ENCODE measurements at places on chromosomes 3 and 15.
A peak's percentile ranks its signal among the peaks of the same experiment; 100 is the strongest.

- no peaks in the 10 kb centered on the region for H3K27me3 ChIP-seq
- H3K4me1 ChIP-seq, result no peaks in the 10 kb centered on the region
- no peak overlapping the region for H3K4me3 ChIP-seq
- DNase-seq, result no peak
- H3K36me3 ChIP-seq, result peaks cover 34% of the 10 kb centered on the region
Observed at GRCh38 chr3:12532182-12532581, 13.1 kb downstream of the MKRN2OS start.

DNA sequence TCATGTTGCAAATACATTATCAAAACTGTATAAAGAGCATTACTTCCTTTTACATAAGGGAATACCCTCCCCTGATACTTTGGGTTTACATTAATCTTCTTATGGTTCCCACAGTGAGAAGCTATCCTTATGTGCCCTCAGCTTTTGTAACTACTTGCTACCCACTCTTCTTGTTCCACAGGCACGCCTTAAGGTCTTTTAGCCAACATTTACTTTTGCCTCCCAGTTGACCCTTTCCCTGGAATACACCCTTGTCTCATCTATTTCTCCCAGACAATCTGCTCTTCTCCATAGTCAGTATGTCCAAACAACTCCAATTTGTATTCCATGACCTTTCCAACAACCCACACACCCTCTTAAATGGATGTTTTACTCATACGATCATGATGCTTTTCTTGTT, 116.8 kb upstream of the COL8A1 start:
- H3K36me3 ChIP-seq, result no peaks in the 10 kb centered on the region
- H3K27me3 ChIP-seq, result no peaks in the 10 kb centered on the region
- H3K4me1 ChIP-seq, result no peaks in the 10 kb centered on the region

DNA sequence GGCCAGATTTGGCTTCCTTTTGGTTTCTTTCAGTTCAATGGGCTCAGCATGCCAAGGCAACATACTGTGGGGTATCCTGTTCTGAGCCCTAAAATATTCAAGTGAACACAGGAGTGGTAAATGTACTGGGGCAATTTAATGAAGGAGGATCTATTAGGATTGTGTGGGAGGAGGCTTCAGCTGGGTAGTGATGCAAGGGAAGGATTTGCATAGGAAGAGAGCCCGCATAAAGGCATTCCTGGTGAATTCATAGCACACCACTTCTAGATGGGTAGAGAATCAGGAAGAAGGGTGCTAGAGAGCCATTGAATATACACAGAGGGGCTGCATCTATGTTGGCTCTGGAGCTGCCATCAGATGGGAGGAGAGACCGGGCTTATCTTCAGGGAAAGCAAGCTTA, 20.6 kb upstream of the KNG1 start:
- no peak for DNase-seq
- no peaks in the 10 kb centered on the region for H3K27me3 ChIP-seq
- H3K27ac ChIP-seq, result no peak overlapping the region
- no peaks in the 10 kb centered on the region for H3K36me3 ChIP-seq
- no peak overlapping the region for H3K4me3 ChIP-seq

DNA sequence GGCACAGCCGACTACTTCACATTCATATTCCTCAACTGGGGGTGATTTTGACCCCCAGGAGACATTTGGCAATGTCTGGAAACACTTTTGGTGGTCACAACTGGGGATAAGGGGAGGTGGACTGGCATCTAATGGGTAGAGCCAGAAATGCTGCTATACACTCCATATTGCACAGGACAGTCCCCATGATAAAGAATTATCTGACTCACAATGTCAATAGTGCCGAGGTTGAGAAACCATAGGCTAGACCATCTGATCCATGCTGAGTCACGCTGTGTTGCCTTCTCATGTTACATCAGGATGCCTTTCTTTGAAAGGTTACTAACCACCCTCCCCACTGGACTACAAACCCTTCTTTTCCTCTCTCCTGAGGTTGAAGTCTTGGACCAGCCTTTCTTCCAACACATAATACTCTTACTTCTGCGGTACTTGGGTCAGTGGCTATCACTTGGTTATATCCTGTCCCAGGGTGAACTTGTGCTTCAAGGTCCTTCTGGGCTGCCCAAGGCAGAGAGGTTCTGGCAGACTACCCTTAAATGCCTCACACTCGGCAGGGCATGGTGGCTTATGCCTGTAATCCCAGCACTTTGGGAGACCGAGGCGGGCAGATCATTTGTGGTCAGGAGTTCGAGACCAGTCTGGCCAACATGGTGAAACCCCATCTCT, 68.8 kb downstream of the CTNNB1 start:
- no peak for DNase-seq
- no peak overlapping the region for H3K27ac ChIP-seq
- H3K36me3 ChIP-seq, result no peaks in the 10 kb centered on the region
- no peaks in the 10 kb centered on the region for H3K4me1 ChIP-seq
- H3K4me3 ChIP-seq, result no peak overlapping the region

DNA sequence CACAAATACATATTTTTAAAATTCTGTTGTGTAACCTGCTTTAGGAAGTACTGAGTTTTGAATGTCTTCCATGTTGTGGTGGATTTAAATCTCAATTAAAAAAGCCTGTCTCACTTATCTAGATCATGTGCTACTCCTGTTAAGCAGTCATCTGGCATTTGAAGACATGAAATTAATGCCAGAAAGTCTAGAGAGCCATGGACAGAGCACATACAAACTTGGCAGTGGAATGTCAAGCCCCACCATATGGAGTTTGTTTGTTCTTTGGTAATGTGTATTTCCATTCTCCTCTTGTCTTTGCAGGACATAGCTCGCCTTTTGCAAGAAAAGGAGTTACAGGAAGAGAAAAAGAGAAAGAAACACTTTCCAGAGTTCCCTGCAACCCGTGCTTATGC, 39.3 kb upstream of the UTS2B start:
- peaks cover 3% of the 10 kb centered on the region for H3K4me1 ChIP-seq
- no peak for DNase-seq
- H3K4me3 ChIP-seq, result no peak overlapping the region
- H3K36me3 ChIP-seq, result peaks cover 17% of the 10 kb centered on the region

GRCh38 chr3:134762016-134762415, 33.0 kb upstream of the EPHB1 start:
- no peak overlapping the region for H3K27ac ChIP-seq
- no peak overlapping the region for H3K4me3 ChIP-seq
- peak; percentile 83 for DNase-seq
- H3K4me1 ChIP-seq, result no peaks in the 10 kb centered on the region
- no peaks in the 10 kb centered on the region for H3K27me3 ChIP-seq

DNA sequence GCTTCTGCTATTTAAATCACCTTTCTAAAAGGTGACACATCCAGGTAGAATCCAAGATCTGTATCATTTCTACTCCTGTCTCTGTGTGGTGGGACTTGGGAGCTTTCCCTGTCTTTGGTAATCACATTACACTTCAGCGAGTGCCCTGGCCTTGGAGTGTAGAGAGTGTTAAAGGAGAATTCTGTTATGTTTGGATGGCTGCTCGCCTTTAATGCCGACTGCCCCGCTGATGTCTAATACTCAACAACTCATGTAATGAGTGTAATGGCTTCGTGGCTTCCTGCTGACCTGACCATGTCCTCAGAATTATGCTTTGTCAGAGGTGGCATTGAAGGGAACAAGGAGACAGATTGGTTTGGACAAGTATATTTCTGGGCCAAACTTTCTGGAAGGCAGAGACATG, 66.3 kb upstream of the LRTM1 start:
- peaks cover 6% of the 10 kb centered on the region for H3K4me1 ChIP-seq
- no peaks in the 10 kb centered on the region for H3K36me3 ChIP-seq
- DNase-seq, result no peak
- H3K4me3 ChIP-seq, result no peak overlapping the region
- no peak overlapping the region for H3K27ac ChIP-seq

- H3K27ac ChIP-seq, result no peak overlapping the region
- no peaks in the 10 kb centered on the region for H3K4me1 ChIP-seq
- DNase-seq, result peak; percentile 80
- H3K36me3 ChIP-seq, result no peaks in the 10 kb centered on the region
- H3K4me3 ChIP-seq, result no peak overlapping the region
Observed at GRCh38 chr3:44029100-44029499, 212.6 kb upstream of the TOPAZ1 start.

DNA sequence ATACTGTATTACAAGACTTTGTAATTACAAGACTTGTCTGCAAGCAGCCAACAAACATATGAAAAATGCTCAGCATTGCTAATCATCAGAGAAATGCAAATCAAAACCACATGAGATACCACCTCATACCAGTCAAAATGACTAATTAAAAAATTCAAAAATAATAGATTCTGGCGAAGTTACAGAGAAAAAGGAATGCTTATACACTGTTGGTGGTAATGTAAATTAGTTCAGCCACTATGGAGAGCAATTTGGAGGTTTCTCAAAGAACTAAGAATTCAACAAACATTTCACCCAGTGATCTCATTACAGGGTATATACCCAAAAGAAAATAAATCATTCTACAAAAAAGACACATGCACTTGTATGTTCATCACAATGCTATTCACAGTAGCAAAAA, 617.5 kb upstream of the CCDC54 start:
- H3K4me3 ChIP-seq, result no peak overlapping the region
- no peaks in the 10 kb centered on the region for H3K27me3 ChIP-seq
- DNase-seq, result no peak
- no peaks in the 10 kb centered on the region for H3K4me1 ChIP-seq
- H3K27ac ChIP-seq, result no peak overlapping the region

DNA sequence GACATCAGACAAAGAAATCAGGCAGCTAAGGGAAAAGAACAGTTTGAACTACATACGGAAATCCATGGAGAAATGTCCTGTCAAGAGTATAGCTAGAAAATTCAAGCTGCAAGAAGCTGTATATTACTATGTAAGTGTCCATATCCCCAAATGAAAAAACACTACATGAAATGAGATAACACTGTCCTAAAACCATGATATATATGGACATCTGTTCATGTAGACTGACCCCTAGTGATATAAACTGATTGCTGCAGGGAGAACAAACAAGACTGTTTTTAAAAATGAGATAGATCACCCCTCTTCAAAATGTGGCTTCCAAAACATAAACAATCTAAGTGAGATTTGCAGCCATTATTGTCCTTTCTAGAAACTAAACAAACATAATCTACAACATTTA, 985.6 kb downstream of the EPHA3 start:
- no peak overlapping the region for H3K27ac ChIP-seq
- no peaks in the 10 kb centered on the region for H3K27me3 ChIP-seq
- DNase-seq, result no peak
- H3K36me3 ChIP-seq, result no peaks in the 10 kb centered on the region
- H3K4me1 ChIP-seq, result peaks cover 14% of the 10 kb centered on the region

DNA sequence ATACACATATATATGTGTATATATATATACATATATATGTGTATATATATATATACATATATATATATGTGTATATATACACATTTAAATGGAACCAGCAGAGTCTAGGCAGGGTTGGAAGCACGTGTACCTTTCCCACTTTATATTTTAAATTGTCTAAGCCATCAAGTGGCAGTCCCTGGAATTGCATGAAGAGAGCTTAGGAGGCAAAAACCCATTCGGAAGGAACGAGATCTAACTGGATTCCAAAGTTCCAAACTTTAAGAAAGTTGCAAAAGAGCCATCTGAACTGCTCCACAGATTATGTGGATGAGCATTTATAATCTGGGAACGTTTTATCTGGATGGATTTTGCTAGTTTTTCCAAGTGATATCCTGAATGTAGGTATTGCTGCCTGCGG, 186.5 kb downstream of the FOXP1 start:
- H3K27me3 ChIP-seq, result no peaks in the 10 kb centered on the region
- no peak overlapping the region for H3K27ac ChIP-seq
- H3K36me3 ChIP-seq, result no peaks in the 10 kb centered on the region
- peaks cover 45% of the 10 kb centered on the region for H3K4me1 ChIP-seq
- no peak for DNase-seq

GRCh38 chr15:59444081-59444835, 6.3 kb downstream of the FAM81A start:
- DNase-seq, result no peak
- H3K27me3 ChIP-seq, result no peaks in the 10 kb centered on the region
- H3K36me3 ChIP-seq, result no peaks in the 10 kb centered on the region
- no peak overlapping the region for H3K4me3 ChIP-seq

DNA sequence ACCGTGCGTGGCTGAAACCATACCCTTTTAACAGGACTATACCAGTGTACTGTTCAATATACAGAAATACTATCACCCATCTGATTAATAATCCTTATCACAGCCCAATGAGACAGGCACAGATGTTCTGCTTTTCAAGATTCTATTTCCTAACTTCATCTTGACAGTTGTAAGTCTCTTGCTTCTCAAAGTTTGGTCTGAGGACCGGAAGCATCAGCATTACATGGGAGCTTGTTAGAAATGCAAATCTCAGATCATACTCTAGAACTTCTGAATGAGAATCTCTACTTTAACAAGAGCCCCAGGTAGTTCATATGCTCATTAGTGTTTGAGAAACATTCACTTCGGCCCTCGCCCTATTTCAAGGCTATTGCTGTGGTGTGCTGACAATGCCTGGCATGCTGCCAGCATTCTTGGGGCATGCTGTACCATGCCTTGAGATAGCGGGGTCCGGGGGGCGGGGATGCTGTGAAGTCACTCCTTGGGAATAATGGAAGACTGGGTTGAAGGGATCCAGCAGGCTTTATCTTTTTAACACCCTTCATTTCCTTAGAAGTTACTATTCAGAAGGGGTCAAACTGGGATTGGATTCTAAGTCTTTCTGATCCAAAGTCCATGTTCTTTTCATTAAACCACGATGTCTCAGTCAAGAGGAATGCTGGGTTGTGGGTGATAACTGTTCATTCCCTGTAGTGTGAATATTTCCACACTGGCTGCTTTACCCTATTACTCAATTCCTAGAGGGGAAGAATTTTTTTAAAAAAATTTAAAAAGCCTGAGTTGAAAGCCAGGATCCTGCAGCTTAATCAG, 194.7 kb downstream of the LPP start:
- H3K4me1 ChIP-seq, result peaks cover 92% of the 10 kb centered on the region
- DNase-seq, result no peak
- H3K27me3 ChIP-seq, result no peaks in the 10 kb centered on the region
- peak overlapping the region; percentile 13 for H3K4me3 ChIP-seq
- H3K36me3 ChIP-seq, result no peaks in the 10 kb centered on the region

- H3K4me3 ChIP-seq, result no peak overlapping the region
- DNase-seq, result no peak
- H3K36me3 ChIP-seq, result no peaks in the 10 kb centered on the region
- H3K4me1 ChIP-seq, result no peaks in the 10 kb centered on the region
- H3K27me3 ChIP-seq, result no peaks in the 10 kb centered on the region
- no peak overlapping the region for H3K27ac ChIP-seq
Observed at GRCh38 chr3:117184574-117184973, 475.0 kb downstream of the TUSC7 start.

Measured in esophagus muscularis mucosa (tissue), 4 donors.